ENCODE measurements at places on chromosomes 5 and 9. TPM values are rescaled to one million over a fixed set of nuclear protein-coding genes. Genes with fewer than 3 reads are reported as not detected.

Gene TMEM174
- not detected for polyA plus RNA-seq

Gene SSNA1
- 98.2 TPM for polyA plus RNA-seq

Gene HK3
- 21.6 TPM for polyA plus RNA-seq

Gene LCNL1
- not detected for polyA plus RNA-seq

Gene LHX2
- 0.18 TPM for polyA plus RNA-seq

Gene PCDHGA8
- polyA plus RNA-seq: 0.45 TPM

Gene ZNF346
- polyA plus RNA-seq: 6.0 TPM

Gene KIF12
- polyA plus RNA-seq: 0.22 TPM

Gene ADAM19
- 2.5 TPM for polyA plus RNA-seq

Gene ANKRD20A1
- polyA plus RNA-seq: 3.0 TPM

Gene PCDHB9
- polyA plus RNA-seq: 0.88 TPM

Gene PJA2
- polyA plus RNA-seq: 23.1 TPM

Gene GPR151
- polyA plus RNA-seq: not detected

Gene ADAMTSL2
- 2.0 TPM for polyA plus RNA-seq

Gene DNAH5
- polyA plus RNA-seq: 0.06 TPM

Gene NMUR2
- polyA plus RNA-seq: not detected

Gene BTNL3
- polyA plus RNA-seq: 0.33 TPM

Gene CDX1
- polyA plus RNA-seq: 0.12 TPM

Gene SPINK7
- polyA plus RNA-seq: 2.0 TPM

Gene UQCRQ
- 396 TPM for polyA plus RNA-seq

Gene PLEKHG4B
- polyA plus RNA-seq: 0.04 TPM

Gene PTGS1
- polyA plus RNA-seq: 0.95 TPM

Gene PCDHA1
- 0.03 TPM for polyA plus RNA-seq

Gene IFNB1
- polyA plus RNA-seq: not detected

Gene CNTRL
- 6.7 TPM for polyA plus RNA-seq

Gene CBY3
- polyA plus RNA-seq: not detected

Gene CDC20B
- polyA plus RNA-seq: not detected

Gene TMEM215
- not detected for polyA plus RNA-seq

Gene WDR41
- polyA plus RNA-seq: 42.8 TPM

Gene PFN3
- not detected for polyA plus RNA-seq

Gene PPIC
- 22.5 TPM for polyA plus RNA-seq

Gene TLN1
- polyA plus RNA-seq: 72.4 TPM

Gene TMC1
- polyA plus RNA-seq: 0.19 TPM

Gene DND1
- polyA plus RNA-seq: 0.68 TPM

Gene IRX4
- not detected for polyA plus RNA-seq

Gene ITK
- 0.22 TPM for polyA plus RNA-seq
